T-cell (primary cell): ENCODE measurements at places on chromosomes 12 and 14. TPM values are rescaled to one million over a fixed set of nuclear protein-coding genes. Genes with fewer than 3 reads are reported as not detected.

CLEC6A gene
- total RNA-seq, result not detected

ADCY6 gene
- 0.10 TPM for total RNA-seq

DNA sequence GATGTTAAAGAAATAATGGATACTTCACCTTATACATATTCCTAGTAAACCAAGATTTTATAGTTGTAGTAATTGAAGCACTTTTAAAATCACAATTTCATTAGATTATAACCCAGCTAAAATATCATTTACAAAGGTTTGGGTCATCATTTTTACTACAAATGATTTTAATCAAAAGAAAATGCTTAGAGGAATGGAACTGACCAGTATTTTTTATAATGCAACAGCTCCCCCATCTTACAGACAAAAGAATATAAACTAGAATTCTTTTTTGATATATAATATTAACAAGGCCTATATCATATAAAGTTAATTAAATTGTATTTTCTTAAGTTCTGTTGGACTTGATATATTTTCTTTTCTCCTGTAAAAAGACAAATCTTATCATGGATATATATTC, 20.4 kb upstream of the LRFN5 start:
- DNase-seq, result no peak

DNA sequence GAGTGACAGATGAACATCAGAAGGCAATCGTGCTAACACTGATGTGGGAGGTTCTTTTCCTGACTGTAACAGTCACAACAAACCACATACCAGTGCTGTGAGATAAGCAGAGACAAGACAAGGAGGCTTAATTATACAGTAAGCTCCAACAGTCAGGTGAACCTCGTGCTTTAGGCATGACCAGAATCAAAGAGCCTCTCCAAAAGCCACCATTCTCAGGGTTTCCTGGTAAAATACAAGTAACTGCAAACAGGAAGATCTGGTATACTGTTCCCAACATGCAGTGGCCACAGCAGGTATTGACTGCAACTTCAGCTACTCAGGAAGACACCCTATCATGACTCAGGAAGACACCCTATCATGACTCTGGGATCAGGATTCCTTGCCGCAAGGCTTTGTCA, 47.3 kb upstream of the GTF2A1 start:
- no peak for DNase-seq

- DNase-seq, result no peak
Observed at GRCh38 chr12:95699579-95699978, 91.0 kb downstream of the NTN4 start.

SLCO1B1 gene
- total RNA-seq, result not detected

ZC2HC1C gene
- total RNA-seq, result 0.55 TPM

DNA sequence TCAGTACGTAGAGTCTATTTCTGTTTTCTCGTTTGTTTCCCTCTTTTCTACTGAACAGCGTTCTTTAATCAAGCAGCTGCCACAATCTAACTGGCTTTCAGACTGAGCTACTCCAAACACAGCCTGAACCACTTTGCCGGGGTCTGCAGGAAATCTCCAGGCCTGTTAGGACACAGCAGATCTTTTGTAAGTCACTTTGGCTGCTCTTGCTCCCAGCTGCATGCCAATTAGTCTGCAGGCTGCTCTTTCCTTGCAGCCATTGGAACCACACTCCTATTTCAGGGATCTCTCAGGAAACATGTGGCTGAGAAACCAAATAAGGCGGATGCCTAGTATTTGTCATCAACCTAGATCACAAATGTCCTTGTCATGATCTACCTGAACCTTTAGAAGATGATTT, 73.6 kb downstream of the TMTC1 start:
- DNase-seq, result no peak

DNA sequence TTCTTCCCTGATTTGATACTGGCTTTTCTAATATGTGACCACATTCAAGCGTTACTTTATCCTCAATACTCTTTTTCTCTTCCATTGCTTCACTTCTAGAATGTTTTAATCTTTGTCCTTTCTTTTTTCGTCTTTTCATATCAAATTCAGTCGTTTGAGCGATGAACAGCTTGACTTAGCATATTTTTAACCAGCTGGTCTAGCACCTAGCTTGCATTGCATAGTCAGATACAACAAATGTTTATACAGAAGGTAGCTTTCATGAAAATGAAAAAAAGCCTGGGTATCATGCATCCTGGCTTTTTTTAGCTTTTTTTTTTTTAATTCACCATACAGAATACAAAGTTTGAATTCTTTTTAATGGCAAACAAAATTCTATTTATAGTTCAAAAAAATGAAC, 1.2 kb downstream of the SOX5 start:
- no peak for DNase-seq

PRH2 gene
- not detected for total RNA-seq

RD3L gene
- total RNA-seq, result not detected

KCNC2 gene
- total RNA-seq, result not detected

PTHLH gene
- not detected for total RNA-seq

- no peak for DNase-seq
Observed at GRCh38 chr12:22285846-22286245, 48.7 kb downstream of the ST8SIA1 start.

OTX2 gene
- total RNA-seq, result not detected

NKX2-1 gene
- total RNA-seq, result 0.23 TPM

DNA sequence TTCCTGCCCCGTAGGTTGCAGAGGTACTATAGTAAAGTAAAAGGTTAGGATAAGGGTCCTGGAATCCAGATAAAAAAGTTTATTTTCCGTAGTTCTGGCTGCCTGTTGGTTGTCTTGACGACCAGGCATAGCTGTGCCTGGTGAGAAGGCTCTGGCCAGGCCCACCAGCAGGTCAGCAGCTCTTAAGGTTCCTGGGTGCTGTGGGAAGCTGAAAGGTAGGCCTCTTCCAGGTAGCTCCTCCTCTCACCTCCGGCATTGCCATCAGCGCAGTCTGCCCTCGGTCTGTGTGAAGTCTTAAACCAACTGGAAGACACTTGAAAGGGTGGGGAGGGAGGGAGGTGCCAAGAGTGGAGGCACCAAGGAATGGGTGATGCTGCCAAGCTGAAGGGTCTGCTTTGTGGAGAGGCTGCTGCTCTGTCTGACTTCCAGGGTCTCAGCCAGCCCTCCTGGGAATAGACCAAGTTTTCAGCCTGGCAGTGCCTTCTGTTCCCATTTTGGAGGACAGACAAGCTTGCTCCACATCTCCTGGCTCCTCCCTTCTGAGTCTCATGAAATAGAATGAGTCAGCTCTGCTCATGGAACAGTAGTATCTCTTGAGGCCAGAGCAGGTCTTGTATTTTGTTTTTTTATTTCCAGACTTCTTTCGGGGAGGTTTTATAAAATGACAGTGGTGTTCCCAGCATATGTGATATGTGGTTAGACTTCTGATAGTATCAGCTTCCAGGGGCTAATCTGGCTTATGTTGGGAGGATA, 5.2 kb upstream of the ACADS start:
- no peak for DNase-seq

DNA sequence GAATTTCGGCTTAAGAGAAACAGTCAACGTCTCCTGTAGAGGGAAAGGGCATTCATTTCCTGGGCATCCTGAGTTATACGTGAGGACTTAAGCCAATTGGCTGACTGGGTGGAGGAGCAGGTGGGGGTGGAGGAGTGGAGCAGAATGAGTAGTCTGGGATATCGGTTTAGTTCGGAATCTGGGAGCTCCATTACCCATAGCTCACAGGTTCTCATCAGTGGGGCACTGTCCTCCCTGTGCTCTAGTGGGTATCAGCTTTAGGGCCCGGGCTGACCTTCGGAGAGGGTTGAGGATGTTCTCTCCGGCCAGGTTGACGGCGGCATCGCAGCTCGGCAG, 704 bp downstream of the SDR39U1 start:
- DNase-seq, result no peak

KRT75 gene
- total RNA-seq, result not detected

RAD51AP1 gene
- total RNA-seq, result 0.60 TPM

DNA sequence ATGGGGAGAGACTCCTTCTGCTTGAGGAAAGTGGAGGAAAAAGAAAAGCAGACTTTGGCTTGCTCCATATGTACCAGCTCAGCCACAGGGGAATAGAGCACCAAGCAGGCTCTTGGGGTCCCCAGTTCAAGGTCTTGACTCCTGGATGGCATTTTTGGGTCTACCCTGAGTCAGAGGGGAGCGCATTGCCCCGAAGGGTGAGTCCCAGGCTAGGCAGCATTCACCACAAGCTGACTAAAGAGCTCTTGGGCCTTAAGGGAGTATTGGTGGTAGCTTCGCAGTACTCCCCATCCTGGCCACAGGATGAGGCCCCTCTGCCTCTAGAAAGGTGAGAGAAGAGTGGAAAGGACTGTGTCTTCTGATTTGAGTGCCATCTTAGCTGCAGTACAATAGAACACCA, 19.8 kb upstream of the UNC79 start:
- DNase-seq, result no peak

- no peak for DNase-seq
Observed at GRCh38 chr12:41621291-41621690, 433.2 kb downstream of the PDZRN4 start.

CYP27B1 gene
- 0.76 TPM for total RNA-seq

SLC6A13 gene
- 0.95 TPM for total RNA-seq

DNA sequence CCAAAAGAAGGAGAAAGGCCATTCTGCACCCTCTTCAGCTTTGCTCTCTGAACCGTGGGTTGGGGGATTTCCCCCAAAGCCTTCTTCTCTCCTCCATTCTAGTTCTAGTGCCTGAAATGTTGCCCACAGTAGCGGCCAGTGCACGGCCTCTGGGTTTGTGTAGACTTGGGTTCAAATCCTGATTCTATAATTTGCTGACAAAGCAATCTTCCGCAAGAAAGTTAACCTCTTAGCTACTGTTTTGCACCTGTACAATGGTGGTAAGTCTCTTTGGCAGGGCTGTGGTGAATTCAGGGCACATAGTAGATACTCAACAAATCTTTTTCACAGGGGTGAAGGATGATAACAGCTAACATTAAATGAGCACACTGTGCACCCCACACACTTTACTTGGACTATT, 5.8 kb upstream of the CACNA1C start:
- no peak for DNase-seq

DNA sequence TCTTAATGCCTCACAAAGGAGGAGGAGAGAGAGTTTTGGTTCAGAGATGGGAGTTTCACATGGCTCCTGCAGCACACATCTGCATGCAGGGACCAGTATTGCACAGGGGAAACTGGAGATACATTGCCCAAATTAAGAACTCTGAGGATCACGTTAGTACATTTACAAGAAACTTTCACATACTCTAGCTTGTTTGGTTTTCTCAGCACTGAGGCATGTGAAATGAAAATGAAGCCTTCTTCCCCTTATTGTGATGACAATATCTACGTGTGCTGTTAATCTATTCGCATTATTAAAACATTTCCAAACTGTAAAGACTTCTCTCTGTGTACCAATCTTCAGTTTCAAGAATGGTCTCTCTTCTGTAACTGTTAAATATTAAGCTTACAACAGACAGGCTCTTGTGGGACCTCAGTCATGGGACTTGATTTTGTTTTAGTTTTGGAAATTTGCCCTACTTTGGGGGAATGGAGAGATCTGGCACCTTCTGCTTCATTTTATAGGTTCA, 124.7 kb downstream of the DAAM1 start:
- DNase-seq, result no peak

GRCh38 chr14:31387091-31387490, 33.3 kb downstream of the HEATR5A start:
- no peak for DNase-seq

IKZF4 gene
- total RNA-seq, result 14.9 TPM

- no peak for DNase-seq
Observed at GRCh38 chr12:117226505-117226904, 36.2 kb upstream of the FBXO21 start.

RXYLT1 gene
- total RNA-seq, result 18.6 TPM

DNA sequence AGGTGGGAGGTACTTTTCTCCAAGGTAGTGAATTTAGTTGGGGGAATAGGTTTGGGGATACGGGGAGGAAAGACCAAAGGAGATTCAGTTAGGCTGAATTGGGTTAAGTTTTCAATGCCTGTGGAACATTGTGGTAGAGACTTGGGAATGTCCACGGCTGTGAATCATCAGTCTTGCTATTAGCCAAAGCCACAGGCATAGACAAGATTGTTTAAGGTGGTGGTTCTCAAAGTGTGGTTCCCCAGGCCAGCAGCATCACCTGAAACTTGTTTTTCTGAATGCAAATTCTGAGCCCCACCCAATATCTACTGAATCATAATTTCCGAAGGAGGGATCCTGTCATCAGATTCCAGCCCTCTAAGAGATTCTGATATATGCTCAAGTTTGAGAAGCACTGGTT, 316.2 kb downstream of the EGLN3 start:
- DNase-seq, result no peak

SMAGP gene
- total RNA-seq, result 5.3 TPM

TAMALIN gene
- total RNA-seq, result 34.0 TPM

NPAS3 gene
- not detected for total RNA-seq

DNA sequence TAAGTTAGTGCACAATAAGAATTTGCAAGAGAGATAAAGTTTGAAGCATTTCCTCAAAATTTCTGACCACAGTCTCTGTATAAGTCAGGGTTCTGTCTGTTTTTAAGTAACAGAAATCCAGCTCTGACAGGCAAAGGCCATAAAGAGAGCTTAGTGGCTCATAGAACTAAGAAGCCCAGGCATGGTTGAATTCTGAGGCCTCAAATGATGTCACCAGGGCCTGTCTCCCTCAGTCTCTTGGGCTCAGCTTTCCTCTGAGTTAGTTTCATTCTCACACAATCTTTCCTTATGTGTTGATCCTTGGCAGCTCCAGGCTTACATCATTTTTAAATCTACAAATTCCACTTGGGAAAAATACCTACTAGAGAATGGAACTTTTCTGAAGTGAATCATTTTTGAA, 173.4 kb upstream of the ATP2B1 start:
- no peak for DNase-seq

DNA sequence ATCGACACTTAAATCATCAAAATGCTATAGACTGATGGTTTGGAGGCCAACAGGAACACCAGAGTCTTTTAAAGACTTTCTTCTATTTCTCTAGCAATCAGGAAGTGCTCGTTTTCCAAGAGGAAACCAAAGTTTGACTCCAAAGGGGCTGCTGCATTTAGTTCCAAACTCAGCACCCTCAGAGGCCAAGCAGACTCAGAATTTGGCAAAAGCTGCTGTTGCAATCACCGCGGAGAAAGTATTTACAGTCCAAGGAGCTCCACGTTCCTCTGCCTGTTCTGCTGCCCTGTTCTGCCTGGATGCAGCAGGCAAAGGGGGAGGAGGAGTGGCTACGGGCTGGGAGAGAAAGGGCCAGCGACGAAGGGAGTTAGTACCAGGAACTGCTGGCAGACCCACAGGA, 325.1 kb downstream of the BCL11B start:
- no peak for DNase-seq

GRCh38 chr14:53701108-53701875, 255.3 kb downstream of the BMP4 start:
- DNase-seq, result no peak
